ENCODE measurements at places on chromosomes 16 and 17.
A peak's percentile ranks its signal among the peaks of the same experiment; 100 is the strongest.

- DNase-seq: no peak
Observed at GRCh38 chr17:45369421-45369820, 52.6 kb upstream of the MAP3K14 start.

- no peak for DNase-seq
Observed at GRCh38 chr16:67141391-67141790, 9.4 kb downstream of the B3GNT9 start.

DNA sequence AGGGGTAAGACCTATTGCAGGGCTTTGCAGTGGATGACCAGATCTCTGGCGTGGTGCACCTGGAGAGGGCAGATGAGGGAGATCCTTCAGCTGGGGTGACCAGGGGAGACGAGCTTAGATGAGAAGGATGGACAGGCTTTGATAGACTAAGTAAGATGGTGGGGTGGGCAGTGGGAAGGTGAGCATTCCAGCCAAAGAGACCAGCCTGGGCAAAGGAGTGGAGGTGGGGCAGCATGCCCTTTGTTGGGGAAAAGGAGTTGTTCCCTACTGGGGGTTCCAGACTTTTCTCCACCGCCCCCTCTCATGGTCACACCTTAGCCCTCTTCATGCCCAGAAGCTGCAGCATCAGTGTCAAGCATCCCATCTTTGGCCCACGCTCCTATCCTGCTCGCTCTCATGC, 27.6 kb downstream of the ANKRD40 start:
- no peak for DNase-seq

DNA sequence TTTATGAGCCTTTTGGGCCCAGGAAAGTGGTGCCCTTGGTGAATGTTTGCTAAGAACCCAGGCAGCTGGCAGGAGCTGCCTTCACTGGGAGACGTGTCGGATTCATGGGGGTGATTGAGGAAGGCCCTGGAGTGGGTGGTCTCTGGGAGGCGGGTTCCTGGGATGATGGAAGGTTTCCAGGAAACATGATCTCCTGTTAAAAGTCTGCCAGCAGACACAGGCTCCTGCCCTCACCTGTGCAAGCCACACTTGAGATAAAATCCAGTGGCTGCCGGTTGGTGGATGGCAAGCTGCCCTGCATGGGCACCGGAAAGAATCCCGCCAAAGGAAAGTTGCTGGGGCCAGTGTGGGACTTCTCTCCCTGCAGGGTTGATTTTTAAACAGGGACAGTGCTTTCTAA, 189.0 kb upstream of the CIBAR2 start:
- no peak for DNase-seq

DNA sequence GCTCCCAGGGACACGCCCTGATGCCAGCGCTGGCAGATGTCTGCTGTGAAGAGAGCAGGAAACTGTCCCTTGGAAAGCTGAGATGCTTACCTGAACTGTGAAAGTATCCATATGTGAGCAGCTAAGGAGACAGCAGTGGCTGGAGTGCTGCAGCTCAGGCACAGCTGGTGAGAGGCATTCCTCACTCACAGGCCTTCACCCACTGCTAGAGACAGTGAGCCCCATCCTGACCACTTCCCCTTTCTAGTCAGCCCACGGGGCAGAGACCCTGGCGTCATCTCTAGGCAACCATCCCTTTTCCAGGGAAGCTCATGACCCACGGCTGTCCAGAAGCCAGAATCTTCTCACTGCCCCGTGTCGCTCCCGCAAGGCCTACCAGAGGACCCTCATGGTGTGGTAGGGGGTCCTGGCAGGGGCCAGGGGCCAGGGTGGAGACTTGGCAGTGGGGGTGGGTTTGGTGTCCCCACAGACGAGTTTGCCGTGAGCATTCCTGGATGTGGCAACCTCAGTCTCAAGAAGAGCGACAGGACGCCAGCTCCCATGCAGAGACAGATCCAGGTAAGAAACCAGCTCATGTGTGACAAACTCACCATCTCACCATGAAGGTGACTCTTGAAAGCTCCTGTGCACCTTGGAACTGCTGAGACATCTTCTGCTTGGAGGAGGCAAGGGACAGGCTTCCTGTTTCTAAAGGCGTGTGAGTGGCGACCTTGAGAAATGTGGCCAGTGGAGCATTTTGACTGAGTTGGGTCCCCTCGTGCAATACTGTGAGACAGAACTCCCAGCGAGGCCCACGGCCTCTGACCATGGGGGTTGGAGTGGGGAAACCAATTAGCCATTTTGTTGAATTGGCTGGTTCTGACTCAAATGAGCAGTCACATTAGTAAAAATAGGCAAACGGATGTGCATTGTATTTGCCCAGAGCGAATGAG, at the start of gene SCIMP:
SCIMP (minus strand) TSS at position 216 of the 932 bp plus-strand sequence; CDS start at position 111, 105 bp downstream.
- no peak for DNase-seq

GRCh38 chr17:60680754-60681153, 3.1 kb downstream of the BCAS3 start:
- DNase-seq: no peak

DNA sequence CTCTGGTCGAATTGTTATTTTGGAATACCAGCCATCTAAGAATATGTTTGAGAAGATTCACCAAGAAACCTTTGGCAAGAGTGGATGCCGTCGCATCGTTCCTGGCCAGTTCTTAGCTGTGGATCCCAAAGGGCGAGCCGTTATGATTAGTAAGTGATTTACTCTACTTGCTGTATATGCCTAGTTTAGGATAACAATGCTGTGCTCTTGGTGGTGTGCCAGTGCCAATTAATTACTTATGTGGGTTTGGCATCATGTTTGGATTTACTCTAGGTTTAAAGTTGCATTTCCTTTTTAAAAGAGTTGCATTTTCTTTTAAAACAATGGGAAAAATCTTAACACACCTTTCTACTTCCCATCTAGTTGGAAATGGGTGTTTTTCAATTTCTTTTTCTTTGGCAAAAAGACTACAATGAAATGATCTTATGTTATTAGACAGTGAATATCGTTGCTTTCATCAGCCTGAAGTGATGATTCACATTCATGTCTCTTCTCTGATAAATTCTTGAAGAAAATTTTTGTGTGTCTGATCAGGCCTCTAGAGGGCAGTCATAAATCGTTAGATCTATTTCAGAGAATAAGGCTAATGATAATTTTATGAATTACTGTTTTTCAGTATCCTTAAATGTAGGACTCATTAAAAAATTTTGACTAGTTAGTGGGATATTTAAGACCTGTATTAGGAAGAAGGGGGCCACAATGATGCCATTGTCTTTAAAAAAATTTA, 5.6 kb downstream of the SF3B3 start:
- no peak for DNase-seq

- DNase-seq: peak; percentile 67
Observed at GRCh38 chr17:47276868-47277267, 23.2 kb downstream of the ITGB3 start.

GRCh38 chr16:19722269-19722952, 4.3 kb downstream of the IQCK start:
- no peak for DNase-seq

DNA sequence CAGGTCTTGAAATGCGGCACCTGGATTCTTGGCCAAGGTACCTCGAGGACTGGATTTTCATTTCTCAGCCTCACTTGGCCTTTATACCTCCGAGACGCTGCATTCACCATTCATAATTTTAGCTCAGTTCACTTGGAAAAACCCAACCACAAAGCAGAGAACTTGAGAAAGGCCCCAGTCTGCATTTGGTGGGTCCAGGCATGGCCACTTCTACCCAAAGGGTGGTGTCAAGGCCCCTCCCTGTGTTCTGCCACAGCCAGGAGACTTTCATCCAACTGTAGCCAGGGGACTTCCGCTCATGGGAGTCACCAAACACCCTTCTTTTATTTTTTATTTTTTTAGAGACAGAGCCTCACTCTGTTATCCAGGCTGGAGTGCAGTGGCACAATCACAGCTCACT, 14.7 kb upstream of the TVP23A start:
- DNase-seq: no peak

GRCh38 chr16:78823027-78823426, 723.6 kb downstream of the WWOX start:
- no peak for DNase-seq

GRCh38 chr16:22887445-22887844, 73.5 kb downstream of the HS3ST2 start:
- DNase-seq: no peak

GRCh38 chr16:74522160-74522559, 84.8 kb downstream of the GLG1 start:
- no peak for DNase-seq

- no peak for DNase-seq
Observed at GRCh38 chr17:30996486-30996885, 25.6 kb downstream of the RNF135 start.

GRCh38 chr16:53901408-53901807, 197.5 kb downstream of the FTO start:
- DNase-seq: no peak

DNA sequence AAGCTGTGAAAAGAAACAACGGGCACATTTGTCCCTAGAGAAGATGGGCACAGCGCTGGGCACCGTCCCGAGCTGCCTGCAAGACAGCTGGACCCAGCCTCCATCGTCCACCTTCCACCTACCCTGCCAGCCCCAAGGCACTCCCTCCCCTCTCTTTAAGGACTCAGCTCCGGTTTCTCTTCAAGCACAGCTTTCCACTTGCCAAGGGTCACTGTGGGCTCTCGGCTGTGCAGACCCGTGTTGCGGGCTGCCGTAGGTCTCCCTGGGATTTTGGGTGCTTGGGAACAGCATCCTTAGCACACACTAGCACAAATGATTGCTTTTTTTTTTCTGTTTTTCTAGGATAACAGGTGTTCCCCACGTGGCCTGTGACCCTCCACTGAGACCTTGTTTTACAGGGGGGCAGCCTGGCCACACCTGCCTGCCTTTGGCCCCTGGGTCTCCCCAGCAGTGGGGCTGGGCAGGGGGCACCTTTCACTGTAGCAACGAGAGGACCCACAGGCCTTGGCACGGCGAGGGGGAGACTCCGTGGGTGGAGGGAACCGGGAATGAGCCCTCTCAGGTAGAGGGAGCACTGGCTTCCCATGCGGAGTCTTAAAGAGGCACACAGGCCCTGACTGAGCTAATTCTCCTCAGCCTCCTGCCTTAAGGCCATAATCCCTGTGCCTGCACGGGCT, 1.4 kb downstream of the CHMP6 start:
- no peak for DNase-seq

- DNase-seq: no peak
Observed at GRCh38 chr17:7354262-7354843, 603 bp upstream of the TMEM95 start.

DNA sequence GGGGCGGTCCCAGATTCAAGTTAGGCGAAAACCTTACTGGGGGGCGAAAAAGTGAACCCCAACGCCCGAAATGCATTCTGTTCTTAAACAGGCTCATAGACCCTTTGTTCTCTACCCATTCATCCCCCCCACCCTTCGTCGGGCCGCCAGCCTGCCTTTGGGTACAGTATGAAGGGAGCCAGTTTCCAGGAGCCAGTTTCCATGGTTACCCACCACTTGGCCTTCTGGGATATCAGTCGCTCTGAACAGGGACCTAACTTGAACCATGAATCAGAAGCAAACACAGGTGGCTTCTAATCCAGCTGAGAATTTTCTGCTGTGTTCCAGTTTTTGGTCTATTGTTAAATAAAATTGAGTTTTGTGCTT, 532 bp downstream of the DHX40 start:
- peak; percentile 70 for DNase-seq

DNA sequence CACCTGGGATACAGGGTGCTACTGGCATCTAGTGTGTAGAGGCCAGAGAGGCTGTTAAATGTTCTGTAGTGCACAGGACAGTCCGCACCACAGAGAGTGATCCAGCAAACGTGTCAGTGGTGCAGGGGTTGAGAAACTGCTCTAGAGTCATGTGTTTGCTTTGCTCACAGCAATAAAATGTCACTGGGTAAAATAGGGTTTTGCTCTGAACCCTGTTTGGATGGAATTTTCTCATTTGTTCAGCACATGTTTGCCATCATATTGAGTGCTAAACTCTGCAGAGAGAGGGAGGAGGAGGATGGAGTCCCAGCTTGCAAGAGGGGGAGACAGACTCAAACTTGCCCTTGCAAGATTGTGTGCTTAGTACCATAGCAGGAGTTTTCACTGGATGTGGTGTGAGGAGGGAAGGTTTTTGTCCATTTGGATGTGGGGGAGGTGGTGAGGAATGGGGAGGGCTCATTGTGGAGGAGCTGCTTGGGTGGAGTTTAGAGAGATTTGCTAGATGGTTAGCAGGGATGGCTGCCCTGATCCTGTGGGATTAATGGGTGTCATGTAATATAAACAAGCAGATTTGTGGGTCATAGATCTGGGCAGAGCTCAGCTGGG, 11.8 kb downstream of the PLCG2 start:
- DNase-seq: no peak

DNA sequence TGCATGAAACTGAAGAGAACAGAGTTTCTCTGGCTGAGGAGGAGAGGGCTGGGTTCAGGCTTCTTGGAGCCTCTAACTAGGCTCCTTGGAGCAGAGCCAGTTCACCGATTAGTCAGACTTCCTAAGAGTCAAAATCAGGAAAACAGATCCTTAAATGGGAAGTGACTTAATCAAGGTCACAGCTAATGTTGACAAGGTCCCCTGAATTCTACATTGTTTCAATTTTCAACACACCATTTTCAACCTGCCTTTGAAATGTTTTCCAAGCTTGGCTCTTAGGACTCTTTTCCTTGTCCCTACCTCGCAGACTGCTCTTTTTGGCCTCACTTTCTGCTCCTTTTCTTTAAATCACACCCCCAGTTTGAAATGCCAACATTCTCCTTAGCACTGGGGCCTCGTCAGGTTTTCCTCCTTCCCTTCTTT, 16.3 kb downstream of the MYL4 start:
- DNase-seq: no peak

DNA sequence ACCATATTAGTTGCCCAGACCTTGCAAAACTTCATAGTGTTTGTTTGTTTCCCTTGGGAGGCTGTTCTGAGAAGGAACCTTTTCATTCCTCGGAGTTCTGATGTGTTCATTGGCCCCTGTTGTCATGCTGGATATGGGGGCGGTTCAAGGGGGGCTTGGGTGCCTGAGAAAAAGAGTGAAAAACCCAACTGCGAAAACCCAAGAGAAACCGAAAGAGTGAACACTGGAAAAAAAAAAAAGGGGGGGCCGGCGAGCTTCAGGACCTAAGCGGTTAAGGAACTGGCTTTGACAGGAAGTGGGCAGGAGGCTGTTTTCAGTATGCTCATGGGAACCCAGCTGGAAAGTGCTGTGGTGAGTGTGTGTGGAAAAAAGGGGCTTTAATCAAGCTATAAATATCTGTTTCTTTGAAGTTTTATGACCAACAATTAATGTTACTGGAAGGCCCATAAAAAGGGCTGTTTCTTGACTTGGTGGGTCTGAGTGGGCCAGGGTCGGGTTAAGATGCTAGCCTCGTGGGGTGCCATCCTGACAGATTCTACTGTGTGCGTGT, 510.7 kb downstream of the MAF start:
- DNase-seq: no peak

DNA sequence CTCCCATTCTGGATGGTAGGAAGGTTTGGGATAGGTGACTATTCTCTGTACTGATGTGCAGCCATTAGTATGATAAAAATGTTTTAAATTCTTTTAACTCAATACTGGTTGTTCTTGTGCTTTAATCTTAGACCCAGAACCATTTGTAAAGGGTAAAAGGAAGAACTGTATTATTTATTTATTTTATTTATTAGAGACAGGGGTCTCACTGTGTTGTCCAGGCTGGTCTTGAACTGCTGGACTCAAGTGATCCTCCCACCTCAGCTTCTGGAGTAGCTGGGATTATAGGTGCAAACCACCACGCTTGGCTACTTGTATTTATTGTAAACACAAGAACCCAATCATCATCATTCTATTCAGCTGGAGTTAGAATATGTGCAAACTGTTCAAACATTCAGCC, 2.2 kb upstream of the MOSMO start:
- DNase-seq: no peak

GRCh38 chr17:67998466-67998865, 2.2 kb upstream of the C17orf58 start:
- no peak for DNase-seq

- DNase-seq: no peak
Observed at GRCh38 chr17:78905116-78905515, 2.1 kb upstream of the CEP295NL start.
